Osteoblast (primary cell): ENCODE measurements at places on chromosomes 2 and 18. TPM values are rescaled to one million over a fixed set of nuclear protein-coding genes. Genes with fewer than 3 reads are reported as not detected.

UCN gene
- 0.36 and 1.2 TPM in 2 replicates for total RNA-seq

GRCh38 chr2:206069417-206069816 lies 16.6 kb downstream of the INO80D start:
- no peaks in the 10 kb centered on the region for H3K27me3 ChIP-seq
- H3K27ac ChIP-seq, result no peak overlapping the region
- no peaks in the 10 kb centered on the region for H3K4me1 ChIP-seq
- no peaks in the 10 kb centered on the region for H3K36me3 ChIP-seq
- no peak for DNase-seq

STAT4 gene
- total RNA-seq, result 11.5 and 16.6 TPM in 2 replicates

- no peak overlapping the region for H3K27ac ChIP-seq
- H3K27me3 ChIP-seq, result no peaks in the 10 kb centered on the region
- no peaks in the 10 kb centered on the region for H3K36me3 ChIP-seq
- no peak for DNase-seq
- no peak overlapping the region for H3K4me3 ChIP-seq
Observed at GRCh38 chr2:25112113-25112512, 56.3 kb downstream of the POMC start.

- H3K27me3 ChIP-seq, result peaks cover 51% of the 10 kb centered on the region
- no peaks in the 10 kb centered on the region for H3K4me1 ChIP-seq
- H3K36me3 ChIP-seq, result no peaks in the 10 kb centered on the region
- no peak overlapping the region for H3K4me3 ChIP-seq
- DNase-seq, result no peak
- H3K27ac ChIP-seq, result no peak overlapping the region
Observed at GRCh38 chr2:110804915-110805314, 72.5 kb downstream of the ACOXL start.

- no peak overlapping the region for H3K4me3 ChIP-seq
- no peaks in the 10 kb centered on the region for H3K36me3 ChIP-seq
- H3K4me1 ChIP-seq, result no peaks in the 10 kb centered on the region
Observed at GRCh38 chr2:15584767-15585469, 6.8 kb upstream of the DDX1 start.

DNA sequence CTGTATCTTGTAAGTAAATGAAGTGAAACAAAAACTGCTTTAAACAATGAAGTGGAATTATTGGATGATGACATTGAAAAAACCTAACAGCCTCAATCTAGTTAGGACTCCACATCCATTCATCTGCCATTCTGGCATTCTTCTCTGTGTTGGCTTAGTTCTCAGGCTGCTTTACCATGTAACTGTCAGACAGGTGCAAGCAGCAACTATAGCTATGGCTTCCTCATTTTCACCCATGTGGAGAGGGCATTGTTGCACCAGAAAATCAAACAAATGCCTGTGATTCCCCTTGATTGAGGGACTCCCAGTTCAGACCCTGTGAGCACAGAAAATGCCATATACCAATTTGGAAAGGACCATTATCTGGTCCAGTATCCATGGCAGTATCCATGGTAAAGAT lies 129.5 kb upstream of the NYAP2 start:
- H3K27me3 ChIP-seq, result no peaks in the 10 kb centered on the region
- no peak overlapping the region for H3K4me3 ChIP-seq
- H3K36me3 ChIP-seq, result no peaks in the 10 kb centered on the region
- no peak overlapping the region for H3K27ac ChIP-seq
- no peaks in the 10 kb centered on the region for H3K4me1 ChIP-seq

GRCh38 chr2:221896505-221897151 lies 324.5 kb upstream of the EPHA4 start:
- no peaks in the 10 kb centered on the region for H3K27me3 ChIP-seq
- peak; percentile 84 for DNase-seq
- H3K27ac ChIP-seq, result peak overlapping the region; percentile 33
- peak overlapping the region; percentile 25 for H3K4me3 ChIP-seq
- peaks cover 3% of the 10 kb centered on the region for H3K4me1 ChIP-seq
- no peaks in the 10 kb centered on the region for H3K36me3 ChIP-seq

ABCG8 gene
- not detected in 2 replicates for total RNA-seq

TMEM163 gene
- total RNA-seq, result under 0.01 TPM in 1 of 2 replicates, not detected in the other

CAMKMT gene
- 7.2 and 7.4 TPM in 2 replicates for total RNA-seq

GRCh38 chr18:12391487-12392165 lies 14.6 kb upstream of the AFG3L2 start:
- peaks cover 6% of the 10 kb centered on the region for H3K4me1 ChIP-seq
- DNase-seq, result peak; percentile 93

- no peak for DNase-seq
- H3K4me3 ChIP-seq, result no peak overlapping the region
- no peak overlapping the region for H3K27ac ChIP-seq
- H3K36me3 ChIP-seq, result no peaks in the 10 kb centered on the region
- H3K27me3 ChIP-seq, result no peaks in the 10 kb centered on the region
Observed at GRCh38 chr2:237943395-237944094, 23.3 kb upstream of the UBE2F start.

ACMSD gene
- not detected in 2 replicates for total RNA-seq

DES gene
- 0.72 and 1.2 TPM in 2 replicates for total RNA-seq

- no peaks in the 10 kb centered on the region for H3K4me1 ChIP-seq
- DNase-seq, result no peak
- no peak overlapping the region for H3K27ac ChIP-seq
- H3K27me3 ChIP-seq, result no peaks in the 10 kb centered on the region
- no peak overlapping the region for H3K4me3 ChIP-seq
Observed at GRCh38 chr2:175792881-175793280, 209.2 kb downstream of the LNPK start.

DYNAP gene
- not detected in 2 replicates for total RNA-seq

IL1F10 gene
- total RNA-seq, result not detected in 2 replicates

ANKRD62 gene
- total RNA-seq, result not detected in 2 replicates

- H3K27ac ChIP-seq, result no peak overlapping the region
- H3K27me3 ChIP-seq, result no peaks in the 10 kb centered on the region
- H3K36me3 ChIP-seq, result no peaks in the 10 kb centered on the region
- no peak overlapping the region for H3K4me3 ChIP-seq
- DNase-seq, result peak; percentile 89
- no peaks in the 10 kb centered on the region for H3K4me1 ChIP-seq
Observed at GRCh38 chr2:216023055-216023648, 9.8 kb upstream of the MREG start.

- no peaks in the 10 kb centered on the region for H3K27me3 ChIP-seq
- H3K4me3 ChIP-seq, result no peak overlapping the region
- H3K4me1 ChIP-seq, result peaks cover 10% of the 10 kb centered on the region
- H3K27ac ChIP-seq, result no peak overlapping the region
- H3K36me3 ChIP-seq, result no peaks in the 10 kb centered on the region
Observed at GRCh38 chr2:196961889-196962288, 35.4 kb upstream of the PGAP1 start.

DNA sequence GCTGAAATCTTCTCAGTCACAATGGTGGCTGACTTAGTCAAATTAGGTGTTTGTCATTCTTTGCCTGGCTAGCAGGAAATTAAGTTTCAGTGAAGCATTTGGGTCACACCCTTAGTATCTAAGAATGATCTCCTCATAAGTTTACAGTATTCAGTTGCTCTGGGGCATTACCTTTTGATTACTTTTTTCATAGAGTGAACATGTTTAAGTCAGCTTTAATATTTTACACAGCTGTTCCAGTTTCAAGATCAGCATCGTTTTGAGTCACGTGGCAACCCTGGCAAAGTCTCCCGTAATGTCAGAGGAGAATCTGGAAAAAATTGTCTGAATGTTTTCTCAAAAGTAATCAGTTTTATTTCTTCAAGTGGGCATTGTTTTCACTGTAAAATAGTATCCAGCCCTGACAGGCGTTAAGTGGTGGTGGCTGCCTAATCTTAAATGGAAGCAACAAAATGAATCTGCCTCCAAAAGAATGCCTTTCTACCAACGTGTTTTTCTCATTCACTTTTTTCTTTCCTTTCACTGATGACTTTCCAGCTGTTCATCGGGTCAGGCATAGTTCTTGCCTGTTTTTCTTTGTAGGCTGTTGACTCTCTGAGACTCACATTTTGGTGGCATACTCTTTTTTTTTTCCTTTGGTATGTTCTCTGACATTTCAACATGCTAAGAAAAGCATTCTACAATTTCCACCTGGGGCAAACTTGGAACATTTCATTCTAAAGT lies 319.6 kb upstream of the TCF4 start:
- H3K27me3 ChIP-seq, result no peaks in the 10 kb centered on the region
- peaks cover 11% of the 10 kb centered on the region for H3K4me1 ChIP-seq
- H3K36me3 ChIP-seq, result no peaks in the 10 kb centered on the region
- no peak for DNase-seq
- H3K4me3 ChIP-seq, result peak overlapping the region; percentile 58
- peak overlapping the region; percentile 10 for H3K27ac ChIP-seq

- peak overlapping the region; percentile 88 for H3K27ac ChIP-seq
- peak; percentile 76 for DNase-seq
- H3K36me3 ChIP-seq, result no peaks in the 10 kb centered on the region
Observed at GRCh38 chr2:84888401-84889276, 7.8 kb upstream of the TRABD2A start.

DNA sequence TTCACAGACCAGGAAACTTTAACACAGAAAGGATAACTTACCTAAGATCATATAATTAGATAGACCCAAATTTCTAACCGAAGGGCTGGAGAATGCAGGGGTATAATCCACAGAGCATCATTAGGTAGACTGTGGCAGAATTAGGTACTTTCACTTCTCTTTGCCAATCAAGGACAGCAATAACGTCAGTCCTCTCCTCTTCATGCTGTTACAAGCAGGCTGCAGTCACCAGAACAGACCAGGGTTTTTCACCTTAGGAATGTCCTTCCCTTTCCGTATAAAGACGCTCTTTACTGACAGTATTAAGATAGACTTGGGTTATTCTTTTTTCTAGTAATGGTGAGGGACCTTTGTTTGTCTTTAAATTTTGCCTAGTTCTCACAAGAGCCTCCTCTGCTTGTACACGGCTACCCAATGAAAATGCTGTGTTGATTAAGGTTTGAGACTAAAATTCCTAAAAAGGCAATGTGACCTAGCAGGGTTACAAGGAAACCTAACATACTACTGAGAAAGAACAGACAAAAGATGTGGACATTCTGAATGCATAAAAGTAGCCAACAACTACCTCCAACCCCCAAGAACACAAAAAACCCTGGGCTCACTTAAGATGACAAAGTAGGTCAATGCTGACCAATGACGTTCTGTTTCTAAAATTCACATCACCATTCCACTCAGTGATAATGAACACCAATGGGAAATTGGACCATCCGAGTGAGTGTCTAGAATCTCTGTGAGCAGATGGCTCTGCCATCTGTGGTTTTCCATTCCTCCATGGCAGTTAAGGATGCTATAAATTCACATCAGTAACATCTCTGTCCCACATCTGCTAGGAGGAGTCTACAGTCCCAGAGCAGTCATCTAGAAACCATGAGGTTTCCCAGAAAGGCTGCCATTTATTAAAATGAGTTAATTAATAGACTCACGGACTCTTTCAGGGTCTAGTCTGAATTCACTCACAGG lies 2.1 kb downstream of the PDIA6 start:
- peak overlapping the region; percentile 3 for H3K27ac ChIP-seq
- H3K4me1 ChIP-seq, result peaks cover 25% of the 10 kb centered on the region
- H3K27me3 ChIP-seq, result no peaks in the 10 kb centered on the region
- peak overlapping the region; percentile 86 for H3K4me3 ChIP-seq
- DNase-seq, result peak; percentile 78
- no peaks in the 10 kb centered on the region for H3K36me3 ChIP-seq

DNA sequence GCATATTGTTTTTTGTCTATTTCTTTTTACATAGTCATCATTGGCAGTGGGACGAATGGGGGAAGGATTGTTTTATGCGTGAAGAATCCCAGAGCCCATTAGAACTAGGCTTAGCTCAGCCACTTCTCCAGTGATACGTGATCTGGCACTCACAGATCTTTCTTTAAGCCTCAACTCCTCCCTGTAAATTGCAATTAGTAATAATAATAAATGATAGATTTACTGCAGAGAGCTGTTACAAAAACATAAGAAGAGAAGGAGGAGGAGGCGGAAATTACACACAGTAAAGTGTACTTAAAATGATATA lies 629.3 kb downstream of the NRXN1 start:
- no peaks in the 10 kb centered on the region for H3K27me3 ChIP-seq
- no peaks in the 10 kb centered on the region for H3K4me1 ChIP-seq
- no peak overlapping the region for H3K27ac ChIP-seq
- H3K36me3 ChIP-seq, result no peaks in the 10 kb centered on the region

GRCh38 chr2:96870626-96871255 lies 861 bp upstream of the SEMA4C start:
- H3K27ac ChIP-seq, result peak overlapping the region; percentile 61
- peak overlapping the region; percentile 88 for H3K4me3 ChIP-seq
- H3K4me1 ChIP-seq, result peaks cover 39% of the 10 kb centered on the region
- no peaks in the 10 kb centered on the region for H3K27me3 ChIP-seq
- DNase-seq, result peak; percentile 72

GRCh38 chr2:26877276-26877675 lies 29.3 kb downstream of the DPYSL5 start:
- DNase-seq, result no peak
- H3K4me3 ChIP-seq, result no peak overlapping the region
- H3K27ac ChIP-seq, result no peak overlapping the region
- H3K4me1 ChIP-seq, result no peaks in the 10 kb centered on the region
- no peaks in the 10 kb centered on the region for H3K36me3 ChIP-seq
- H3K27me3 ChIP-seq, result peaks cover 24% of the 10 kb centered on the region

DNA sequence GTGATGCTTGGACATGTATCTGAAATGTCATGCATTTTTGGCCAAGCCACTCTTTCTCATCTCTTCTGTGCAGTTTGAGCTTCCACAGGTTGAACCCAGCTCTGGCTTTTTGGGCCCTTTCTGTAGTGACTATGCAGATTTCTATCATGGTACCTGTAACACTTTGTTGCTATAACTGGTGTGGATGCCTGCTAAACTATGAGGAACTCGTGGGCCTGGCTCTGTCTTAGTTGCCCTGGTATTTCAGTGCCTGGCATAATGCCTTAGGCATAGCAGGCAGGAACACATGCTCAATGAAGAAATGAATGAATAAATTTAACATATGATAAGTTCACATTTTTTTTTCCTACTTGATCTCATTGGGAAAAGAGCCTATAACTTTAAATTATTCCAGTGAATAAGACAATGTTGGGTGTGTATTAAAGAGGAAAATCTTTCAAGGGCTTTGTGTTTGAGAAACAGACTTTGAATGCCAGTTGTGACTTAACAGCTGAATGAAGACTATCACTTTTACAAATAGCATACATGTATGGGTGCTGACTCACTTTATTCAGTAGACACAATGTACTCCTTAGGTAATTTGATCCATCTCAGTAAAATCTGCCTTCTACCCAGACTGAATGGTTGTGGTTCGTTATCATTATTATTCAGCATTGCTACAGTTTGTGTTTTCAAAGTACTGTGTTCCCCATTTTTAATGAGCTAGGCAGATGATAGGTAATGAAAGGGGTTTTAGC lies 86.4 kb upstream of the MAP4K3 start:
- H3K4me1 ChIP-seq, result peaks cover 29% of the 10 kb centered on the region
- H3K4me3 ChIP-seq, result peak overlapping the region; percentile 36
- peak; percentile 88 for DNase-seq
- H3K36me3 ChIP-seq, result no peaks in the 10 kb centered on the region

EHD3 gene
- total RNA-seq, result 16.3 and 17.4 TPM in 2 replicates
